ENCODE measurements at places on chromosomes 6 and 20.

DNA sequence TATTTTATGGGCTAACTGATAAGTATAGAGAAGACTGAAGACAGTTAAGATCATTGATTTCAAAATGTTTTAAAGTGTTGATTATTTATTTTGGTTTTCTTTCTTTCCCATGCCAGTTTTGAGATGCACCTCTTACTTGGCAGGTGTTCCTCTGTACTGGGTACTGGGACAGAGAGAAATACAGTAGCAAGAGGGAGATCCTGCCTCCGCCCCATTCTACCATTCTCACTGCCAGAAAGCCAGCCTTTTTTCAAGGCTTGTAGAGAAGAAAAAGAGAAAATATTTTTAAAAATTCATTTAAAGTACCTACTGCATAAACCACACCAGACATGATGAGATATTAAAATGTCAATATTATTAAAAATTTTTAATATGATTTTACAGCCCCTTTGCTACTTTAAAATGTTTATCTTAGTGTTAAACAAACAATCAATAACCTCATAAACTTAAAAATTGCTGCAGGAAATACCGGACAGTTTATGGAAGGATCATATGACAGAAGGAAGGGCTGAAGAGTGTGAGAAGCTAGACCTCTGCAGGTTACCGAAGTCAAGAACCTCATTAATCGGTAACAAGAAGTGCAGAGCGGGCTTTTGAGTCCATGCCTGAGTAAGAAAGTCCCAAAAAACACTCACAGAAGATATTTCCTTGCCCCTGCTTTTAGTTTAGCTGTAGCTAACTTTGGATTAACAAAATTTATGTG is 117.8 kb upstream of the ESR1 start:
- H3K27ac ChIP-seq: peak overlapping the region; percentile 0
- H3K4me3 ChIP-seq: no peak overlapping the region
- DNase-seq: no peak
- H3K27me3 ChIP-seq: no peaks in the 10 kb centered on the region
- no peaks in the 10 kb centered on the region for H3K36me3 ChIP-seq

- H3K27ac ChIP-seq: no peak overlapping the region
- no peak overlapping the region for H3K4me3 ChIP-seq
- no peak for DNase-seq
- H3K4me1 ChIP-seq: no peaks in the 10 kb centered on the region
- no peaks in the 10 kb centered on the region for H3K36me3 ChIP-seq
Observed at GRCh38 chr6:106870069-106870468, 104.5 kb downstream of the CD24 start.

GRCh38 chr6:104580452-104580851 is 279.3 kb downstream of the HACE1 start:
- DNase-seq: no peak
- H3K27ac ChIP-seq: no peak overlapping the region
- no peak overlapping the region for H3K4me3 ChIP-seq
- H3K4me1 ChIP-seq: no peaks in the 10 kb centered on the region
- H3K27me3 ChIP-seq: peaks cover 2% of the 10 kb centered on the region
- H3K36me3 ChIP-seq: no peaks in the 10 kb centered on the region

DNA sequence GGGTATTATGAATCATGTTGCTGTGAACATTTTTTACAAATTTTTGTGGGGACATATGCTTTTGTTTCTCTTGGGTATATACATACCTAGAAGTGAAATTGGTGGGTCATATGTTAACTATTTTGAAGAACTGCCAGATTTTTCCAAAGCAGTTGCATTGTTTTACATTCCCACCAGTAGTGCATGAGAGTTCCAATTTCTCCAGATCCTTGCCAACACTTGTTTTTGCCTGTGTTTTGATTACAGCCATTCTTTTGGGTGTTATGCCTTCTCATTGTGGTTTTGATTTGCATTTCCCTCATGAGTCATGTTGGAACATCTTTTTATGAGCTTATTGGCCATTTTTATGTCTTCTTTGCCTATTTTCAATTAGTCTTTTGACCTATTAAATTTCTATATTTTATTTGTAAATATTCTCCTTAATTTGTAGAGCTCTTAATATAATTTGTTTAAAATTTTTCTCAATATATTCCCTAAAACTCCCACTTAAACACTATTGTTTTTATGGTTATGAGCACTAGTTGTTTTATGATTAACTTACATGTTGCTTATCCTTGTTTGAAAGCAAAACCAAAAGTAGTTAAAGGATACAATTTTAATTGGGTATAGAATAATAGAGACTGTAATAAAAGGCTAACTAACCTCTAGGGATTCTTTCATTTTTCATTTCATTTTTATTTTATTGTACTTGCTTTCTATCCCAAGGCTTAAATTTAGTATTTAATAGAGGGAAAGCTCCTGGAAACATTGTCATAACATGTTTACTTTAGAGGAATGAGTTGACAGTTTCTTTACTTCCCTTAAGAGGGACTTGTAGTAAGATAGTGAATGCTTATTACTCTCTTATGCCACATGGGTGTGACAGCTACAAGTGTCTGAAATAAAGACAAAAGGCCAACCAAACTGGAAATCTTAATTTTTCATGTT is 5.5 kb downstream of the UBR2 start:
- peak overlapping the region; percentile 65 for H3K27ac ChIP-seq
- peaks cover 8% of the 10 kb centered on the region for H3K36me3 ChIP-seq
- DNase-seq: no peak
- H3K4me3 ChIP-seq: peak overlapping the region; percentile 69
- peaks cover 66% of the 10 kb centered on the region for H3K4me1 ChIP-seq

GRCh38 chr6:124797224-124797623 is 165.0 kb upstream of the RNF217 start:
- no peak overlapping the region for H3K4me3 ChIP-seq
- no peaks in the 10 kb centered on the region for H3K36me3 ChIP-seq
- no peak overlapping the region for H3K27ac ChIP-seq

DNA sequence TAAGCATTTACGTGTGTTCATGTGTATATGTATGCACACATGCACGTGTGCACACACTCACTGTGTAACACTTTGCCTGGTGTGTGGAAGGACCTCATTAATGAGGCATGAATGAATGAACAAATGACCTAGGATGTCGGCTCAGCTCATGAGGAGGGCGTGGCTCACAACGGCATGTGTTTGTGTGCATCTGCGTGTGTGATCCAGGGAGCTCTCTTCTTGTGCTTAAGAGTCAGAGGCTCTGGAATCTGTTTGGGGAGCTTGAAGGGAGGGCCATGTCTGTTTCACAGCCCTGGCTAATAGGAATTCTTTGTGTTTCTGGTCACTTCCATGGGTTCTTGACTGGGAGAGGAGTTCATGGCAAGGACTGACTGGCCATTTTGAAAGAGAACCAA is 32.7 kb downstream of the TOX2 start:
- no peak for DNase-seq
- no peak overlapping the region for H3K27ac ChIP-seq
- no peak overlapping the region for H3K4me3 ChIP-seq
- H3K36me3 ChIP-seq: no peaks in the 10 kb centered on the region
- H3K4me1 ChIP-seq: peaks cover 62% of the 10 kb centered on the region

DNA sequence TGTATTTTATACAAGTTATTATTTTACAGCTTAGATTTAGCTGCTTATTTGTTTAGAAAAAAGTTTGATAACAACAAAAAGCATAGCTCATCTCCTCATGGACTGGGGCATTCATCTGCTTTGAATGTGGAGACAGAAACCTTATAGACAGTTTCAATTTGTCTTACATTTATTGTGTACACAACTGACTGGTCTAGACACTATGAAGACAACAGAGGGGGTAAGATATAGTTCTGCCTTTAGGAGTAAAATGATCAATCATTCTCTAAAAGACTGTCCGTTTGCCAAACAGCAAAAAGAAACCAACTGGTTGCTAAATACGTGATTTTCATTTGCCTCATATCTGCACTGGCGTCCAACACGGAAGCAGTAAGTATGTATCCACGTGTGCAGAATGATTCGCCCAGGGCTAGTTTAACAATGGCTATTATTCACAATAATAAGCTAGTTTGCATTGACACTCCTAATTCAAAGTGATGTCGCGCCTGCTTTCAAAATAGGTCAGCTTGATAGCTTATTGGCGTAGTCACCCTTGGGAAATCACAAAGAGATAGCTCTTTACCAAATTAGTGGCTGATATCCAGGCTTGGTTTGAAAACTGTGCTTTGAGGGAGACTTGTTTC is 153.6 kb downstream of the BMP2 start:
- no peak for DNase-seq
- H3K36me3 ChIP-seq: no peaks in the 10 kb centered on the region
- H3K27me3 ChIP-seq: no peaks in the 10 kb centered on the region
- no peak overlapping the region for H3K4me3 ChIP-seq

DNA sequence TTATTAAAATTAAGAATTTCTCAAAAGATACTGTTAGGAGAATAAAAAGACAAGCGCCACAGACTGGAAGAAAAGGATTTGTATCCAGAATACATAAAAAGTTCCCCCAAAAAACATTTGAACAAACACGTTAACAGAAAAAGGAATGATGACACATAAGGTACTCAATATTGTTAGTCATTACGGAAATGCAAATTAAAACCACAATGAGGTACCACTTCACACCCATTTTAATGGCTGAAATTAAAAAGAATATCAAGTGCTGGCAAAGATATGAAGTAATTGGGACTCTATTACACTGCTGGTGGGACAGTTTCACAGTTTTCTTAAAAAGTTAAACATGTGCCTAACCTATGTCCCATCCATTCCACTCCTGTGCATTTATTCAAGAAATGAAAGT is 51.4 kb downstream of the HECA start:
- H3K4me3 ChIP-seq: no peak overlapping the region
- H3K36me3 ChIP-seq: peaks cover 5% of the 10 kb centered on the region
- H3K27me3 ChIP-seq: no peaks in the 10 kb centered on the region
- no peak overlapping the region for H3K27ac ChIP-seq

DNA sequence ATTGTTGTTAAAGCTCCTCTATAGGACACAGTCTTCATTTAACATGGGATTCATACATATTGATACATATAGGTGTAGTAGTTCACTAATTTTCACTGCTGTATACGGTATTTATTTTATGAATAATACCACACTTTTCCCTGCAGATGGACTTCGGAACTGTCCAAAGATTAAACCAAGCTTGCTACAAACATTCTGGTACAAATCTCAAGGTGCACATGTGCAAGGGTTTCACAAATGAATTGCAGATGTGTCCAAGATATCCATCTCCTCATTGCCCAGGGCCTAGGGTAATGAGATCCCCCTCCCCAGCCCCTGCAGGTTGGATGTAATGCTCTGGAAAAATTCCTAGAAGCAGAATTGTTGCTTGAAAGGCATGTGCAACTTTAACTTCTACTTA is 31.4 kb downstream of the DTNBP1 start:
- no peaks in the 10 kb centered on the region for H3K27me3 ChIP-seq
- H3K4me1 ChIP-seq: no peaks in the 10 kb centered on the region
- H3K27ac ChIP-seq: no peak overlapping the region
- no peak overlapping the region for H3K4me3 ChIP-seq

DNA sequence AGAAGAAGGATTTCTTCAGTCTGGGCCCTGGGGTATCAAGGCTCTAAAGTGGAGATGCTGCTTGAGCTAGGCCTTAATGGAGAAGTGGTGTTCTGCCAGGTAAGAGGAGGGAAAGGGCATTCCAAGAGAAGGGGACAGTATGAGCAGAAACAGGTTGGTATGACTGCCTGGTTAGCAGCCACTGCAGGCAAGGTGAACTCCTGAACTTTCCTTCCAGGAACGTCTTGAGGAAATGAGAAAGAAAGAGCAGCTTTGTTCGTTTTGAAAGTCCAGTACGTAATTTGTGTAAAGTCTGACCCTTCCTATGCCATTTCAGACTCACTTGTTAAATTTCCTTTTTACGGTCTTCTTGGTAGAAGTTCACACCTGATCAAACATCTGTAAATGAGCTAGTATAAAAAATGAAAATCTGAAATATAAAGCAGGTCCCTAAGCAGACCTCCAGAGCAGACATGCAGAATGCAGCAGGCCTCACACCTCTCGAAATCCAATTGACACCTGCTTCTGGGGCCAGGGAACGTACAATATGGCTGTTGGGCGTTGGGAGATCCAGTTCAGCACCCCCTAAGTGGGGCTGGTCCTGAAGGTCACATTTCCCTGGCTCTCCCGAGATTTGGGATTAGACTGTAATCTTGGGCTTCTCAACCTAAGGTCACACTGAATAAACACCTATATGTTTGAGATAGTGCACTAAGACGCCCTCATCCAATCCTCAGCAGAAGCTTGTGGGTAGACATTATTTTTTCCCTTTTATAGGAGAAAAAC is 33.6 kb downstream of the MYLK4 start:
- no peaks in the 10 kb centered on the region for H3K4me1 ChIP-seq
- H3K4me3 ChIP-seq: no peak overlapping the region
- H3K36me3 ChIP-seq: no peaks in the 10 kb centered on the region
- DNase-seq: no peak

DNA sequence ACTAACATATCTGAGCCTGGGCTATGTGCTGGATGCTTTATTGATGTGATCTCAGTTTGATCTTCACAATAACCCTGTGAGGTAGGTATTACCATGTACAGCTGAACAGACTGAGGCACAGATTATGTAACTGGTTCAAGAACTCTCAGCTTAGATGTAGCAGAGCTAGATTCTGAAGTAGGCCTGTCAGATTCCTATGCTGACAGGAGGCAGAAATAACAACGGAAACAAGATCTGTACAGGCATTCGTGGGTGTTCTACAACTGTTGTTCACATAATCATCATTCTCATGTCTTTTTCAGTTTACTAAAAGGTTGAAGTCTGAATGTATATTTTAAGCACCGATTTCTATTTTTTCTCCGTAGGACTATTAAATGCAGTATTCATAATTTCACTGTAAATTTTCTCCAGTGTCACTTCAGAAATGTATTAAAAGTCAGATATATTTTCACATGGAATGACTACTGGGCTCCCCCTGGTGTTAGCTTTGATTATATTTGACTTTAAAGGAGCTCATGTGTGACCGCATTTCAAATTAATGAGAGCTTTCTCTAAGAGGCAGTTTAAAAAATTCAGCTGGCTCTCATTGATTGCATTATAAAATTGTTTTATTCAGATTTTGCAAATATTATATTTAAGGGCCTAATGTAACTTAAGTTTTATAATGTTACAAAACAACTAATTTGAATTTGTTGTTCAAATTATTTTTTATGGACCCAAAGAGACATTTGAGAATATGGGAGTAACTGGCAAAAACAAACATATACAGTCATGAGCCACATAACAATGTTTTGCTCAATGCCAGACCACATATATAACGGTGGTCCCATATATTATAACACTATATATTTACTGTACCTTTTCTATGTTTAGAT is 36.4 kb upstream of the SLC17A4 start:
- no peak overlapping the region for H3K4me3 ChIP-seq
- no peaks in the 10 kb centered on the region for H3K27me3 ChIP-seq
- DNase-seq: peak; percentile 20

GRCh38 chr20:45810191-45810970 is 2.1 kb upstream of the UBE2C start:
- no peaks in the 10 kb centered on the region for H3K27me3 ChIP-seq
- DNase-seq: no peak
- H3K4me1 ChIP-seq: peaks cover 13% of the 10 kb centered on the region
- no peak overlapping the region for H3K27ac ChIP-seq
- no peak overlapping the region for H3K4me3 ChIP-seq

DNA sequence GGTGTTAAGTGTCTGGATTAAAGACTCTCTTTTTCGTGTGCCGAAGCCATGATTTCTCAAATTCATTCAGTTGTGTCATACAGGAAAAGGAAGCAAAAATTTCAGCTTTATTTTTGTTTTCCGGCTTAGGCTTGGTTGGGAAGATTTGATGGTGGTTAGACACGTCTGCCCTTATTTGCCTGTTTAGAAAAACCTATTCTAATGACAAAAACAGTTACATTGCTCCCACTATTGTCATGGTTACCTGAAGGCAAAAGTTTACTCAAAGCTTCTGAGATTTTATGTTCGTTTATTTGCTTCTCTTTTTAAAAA is 982 bp downstream of the DNAJC5 start:
- H3K27ac ChIP-seq: peak overlapping the region; percentile 74
- H3K27me3 ChIP-seq: no peaks in the 10 kb centered on the region
- H3K36me3 ChIP-seq: peaks cover 13% of the 10 kb centered on the region
- H3K4me1 ChIP-seq: peaks cover 40% of the 10 kb centered on the region
- H3K4me3 ChIP-seq: peak overlapping the region; percentile 96
- no peak for DNase-seq

Measured in CD4-positive, CD25-positive, alpha-beta regulatory T cell (primary cell).